ENCODE measurements at places on chromosomes 6 and 20.

DNA sequence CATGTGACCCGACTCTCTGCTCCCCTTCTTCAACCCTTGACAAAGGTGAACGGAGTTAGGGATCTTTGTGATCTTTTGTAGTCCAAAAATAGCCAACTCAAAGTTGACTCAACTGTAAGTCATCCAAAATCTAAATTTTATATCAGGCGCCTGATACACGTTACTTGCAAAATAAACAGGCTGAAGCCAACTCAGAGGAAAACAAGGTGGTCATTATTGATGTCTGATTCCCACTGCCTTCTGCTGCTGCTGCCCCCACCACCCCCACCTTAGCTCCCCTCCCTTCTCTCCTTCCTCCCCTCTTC is 13.2 kb upstream of the RNF8 start:
- no peak for DNase-seq

DNA sequence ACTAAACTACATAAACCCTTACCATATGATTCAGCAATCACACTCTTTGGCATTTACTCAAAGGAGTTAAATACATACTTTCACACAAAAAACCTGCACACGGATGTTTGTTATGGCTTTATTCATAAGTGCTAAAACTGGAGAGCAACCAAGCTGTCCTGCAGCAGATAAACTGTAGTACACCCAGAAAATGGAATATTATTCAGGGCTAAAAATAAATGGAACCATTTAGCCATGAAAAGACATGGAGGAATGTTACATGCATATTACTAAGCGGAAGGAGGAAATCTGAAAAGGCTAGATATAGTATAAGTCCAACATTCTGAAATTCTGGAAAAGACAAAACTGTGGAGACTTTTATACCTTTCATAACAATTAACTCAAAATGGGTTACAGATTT is 73.6 kb upstream of the PHACTR3 start:
- DNase-seq, result no peak

DNA sequence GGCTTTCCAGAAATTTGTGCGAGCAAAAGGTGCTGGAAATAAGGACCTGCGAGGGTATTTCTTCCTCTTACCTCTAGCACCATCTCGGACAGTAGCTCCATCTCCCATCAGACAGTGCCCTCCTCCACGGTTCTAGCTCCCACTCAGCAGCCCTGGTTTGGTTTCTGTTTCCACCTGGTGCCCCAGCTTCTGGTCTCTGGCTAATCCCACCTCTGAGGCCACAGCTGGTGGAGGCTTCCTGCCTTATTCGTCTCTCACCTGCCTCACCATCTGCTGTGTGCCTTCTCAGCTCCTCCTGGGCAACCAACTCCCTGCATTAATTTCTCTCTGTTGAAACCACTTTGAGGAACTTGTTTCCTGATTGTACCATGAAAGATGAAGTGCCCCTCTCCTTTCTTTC is 162.4 kb upstream of the CDYL start:
- no peak for DNase-seq

DNA sequence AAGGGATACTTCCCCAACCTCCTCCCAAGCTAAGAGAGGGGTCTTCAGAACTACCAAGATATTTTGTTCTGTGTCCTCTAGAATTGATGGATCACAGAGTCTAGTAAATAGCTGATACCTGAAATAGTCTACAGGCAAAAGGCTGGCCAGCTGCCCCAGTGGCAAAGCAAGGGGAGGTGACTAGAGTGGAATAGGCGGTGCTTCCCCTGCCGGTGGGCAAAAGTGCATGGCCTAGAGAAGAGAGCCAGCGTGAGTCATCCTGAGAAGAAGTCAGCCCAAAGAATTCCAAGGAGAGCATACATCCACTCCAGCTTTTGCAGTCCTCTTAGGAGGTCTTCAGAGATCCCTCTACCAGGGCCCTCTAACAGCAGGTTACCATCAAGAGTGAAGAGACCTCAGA is 14.7 kb downstream of the DPPA5 start:
- no peak for DNase-seq

DNA sequence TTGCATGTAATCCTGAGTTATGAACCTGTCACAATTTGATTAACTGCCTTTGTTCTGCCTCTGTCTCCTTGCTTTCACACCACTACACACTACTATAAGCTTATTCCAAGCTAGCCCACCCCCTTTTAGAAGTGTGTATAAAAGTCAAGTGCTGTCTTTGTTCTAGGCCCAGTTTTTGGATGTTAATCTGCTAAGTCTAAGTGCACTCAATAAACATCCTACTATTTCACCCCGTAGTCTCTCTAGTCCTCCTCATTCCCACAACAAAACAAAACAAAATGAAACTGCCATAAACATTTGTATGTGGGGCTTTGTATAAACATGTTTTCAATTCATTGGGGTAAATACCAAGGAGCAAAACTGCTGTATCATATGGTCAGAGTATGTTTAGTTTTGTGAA is 16.1 kb upstream of the SPACA1 start:
- DNase-seq, result no peak

DNA sequence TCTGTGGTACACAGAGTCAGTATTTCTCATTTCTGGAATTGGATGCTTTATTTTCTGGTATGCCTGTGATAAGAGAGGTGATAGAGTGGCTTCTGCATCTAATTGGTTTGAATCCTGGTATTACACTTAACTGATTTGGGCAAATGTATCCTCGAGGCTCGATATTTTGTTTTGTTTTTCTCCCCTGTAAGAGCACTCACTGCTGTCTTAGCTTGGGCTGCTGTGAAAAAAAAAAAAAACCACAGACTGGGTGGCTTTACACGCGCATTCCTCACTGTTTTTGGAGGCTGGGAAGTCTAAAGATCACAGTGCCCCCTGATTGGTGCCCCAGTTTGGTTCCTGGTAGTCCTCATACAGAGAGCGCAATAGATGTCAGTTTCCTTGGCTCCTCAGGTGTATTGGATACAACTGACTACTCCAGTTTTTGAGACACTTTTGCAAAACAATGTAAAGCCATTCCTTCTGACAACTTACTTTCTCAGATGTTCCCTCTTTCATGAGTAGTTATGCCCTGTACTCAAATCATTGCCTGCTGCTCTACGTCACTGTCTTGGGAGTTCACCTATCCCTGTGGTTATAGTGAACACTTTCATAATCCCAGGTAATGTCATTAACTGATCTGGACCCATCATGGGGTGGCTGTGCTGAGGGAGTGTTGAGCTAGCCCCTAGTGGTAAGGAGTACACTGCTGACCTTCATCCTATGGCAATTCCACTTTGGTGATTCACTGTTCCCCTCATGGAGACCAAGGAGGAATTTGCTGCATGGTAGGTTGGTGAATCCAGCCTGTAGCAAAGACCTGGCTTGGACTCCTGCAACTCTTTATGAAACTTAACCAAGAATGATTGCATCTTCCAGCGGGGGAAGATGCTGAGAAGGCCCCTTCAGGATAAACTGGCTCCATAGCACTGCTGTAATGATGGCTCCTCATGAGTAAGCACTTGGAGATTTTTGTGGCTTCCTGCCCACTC is 3.5 kb upstream of the ACAT2 start:
- DNase-seq, result no peak

GRCh38 chr6:69917834-69918233 is 51.5 kb downstream of the COL19A1 start:
- DNase-seq, result no peak

- DNase-seq, result no peak
Observed at GRCh38 chr20:14859627-14860026, 522.2 kb upstream of the FLRT3 start.

DNA sequence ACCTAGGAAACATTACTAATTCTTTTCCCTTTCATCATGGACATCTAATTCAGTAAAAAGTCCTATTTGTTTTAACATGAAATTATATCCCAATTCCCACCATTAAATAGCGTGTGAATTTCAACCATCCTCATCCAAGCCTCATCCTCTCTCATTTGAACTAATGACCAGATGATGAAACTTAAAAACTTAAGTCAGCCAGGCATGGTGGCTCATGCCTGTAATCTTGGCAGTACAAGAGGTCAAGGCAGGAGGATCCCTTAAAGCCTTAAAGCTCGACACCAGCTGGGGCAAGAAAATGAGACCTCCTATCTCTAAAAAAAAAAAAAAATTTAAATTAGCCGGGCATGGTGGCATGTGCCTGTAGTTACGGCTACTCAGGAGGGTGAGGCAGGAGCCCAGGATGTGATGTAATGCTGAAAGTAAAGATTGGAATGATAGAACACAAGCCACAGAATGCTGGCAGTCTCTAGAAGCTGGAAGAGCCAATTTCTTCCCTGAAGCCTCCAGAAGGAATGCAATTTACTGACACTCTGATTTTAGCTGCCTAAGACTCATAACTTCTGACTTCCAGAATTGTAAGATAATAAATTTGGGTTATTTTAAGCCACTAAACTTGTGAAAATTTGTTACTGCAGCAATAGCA is 27.1 kb upstream of the HAO1 start:
- no peak for DNase-seq
